ENCODE measurements at places on chromosomes 13 and 19. TPM values are rescaled to one million over a fixed set of nuclear protein-coding genes. Genes with fewer than 3 reads are reported as not detected.

The MCEMP1 gene
- total RNA-seq = 1.1 TPM

The IQCN gene
- total RNA-seq = 0.43 TPM

The SIRT2 gene
- total RNA-seq = 99.8 TPM

The FUT1 gene
- total RNA-seq = 2.1 TPM

The CACTIN gene
- 12.6 TPM for total RNA-seq

The CYP4F8 gene
- total RNA-seq = not detected

The TEX26 gene
- not detected for total RNA-seq

The PLEKHA4 gene
- 23.8 TPM for total RNA-seq

The RXFP2 gene
- total RNA-seq = not detected

The IL17D gene
- total RNA-seq = 0.62 TPM

The PTH2 gene
- total RNA-seq = not detected

The SELENOV gene
- total RNA-seq = not detected

The CYP4F11 gene
- 0.30 TPM for total RNA-seq

The SIGLECL1 gene
- total RNA-seq = not detected

The FFAR2 gene
- total RNA-seq = 0.32 TPM

The ABCC4 gene
- 4.0 TPM for total RNA-seq

The TFPT gene
- total RNA-seq = 13.4 TPM

The LRRC8E gene
- 2.5 TPM for total RNA-seq

The CBY2 gene
- not detected for total RNA-seq

The TYROBP gene
- total RNA-seq = 34.5 TPM

The ZNF66 gene
- total RNA-seq = 1.4 TPM

The PSG6 gene
- not detected for total RNA-seq

All from Right ventricle myocardium inferior (tissue), 1 donor.